Activated CD4-positive, alpha-beta T cell treated with anti-CD3 and anti-CD28 coated beads, Interleukin-2, amount 10 ng/mL, durations not matched to agents 7 days and 5 days (primary cell): ENCODE measurements at places on chromosomes 2 and 18.

DNA sequence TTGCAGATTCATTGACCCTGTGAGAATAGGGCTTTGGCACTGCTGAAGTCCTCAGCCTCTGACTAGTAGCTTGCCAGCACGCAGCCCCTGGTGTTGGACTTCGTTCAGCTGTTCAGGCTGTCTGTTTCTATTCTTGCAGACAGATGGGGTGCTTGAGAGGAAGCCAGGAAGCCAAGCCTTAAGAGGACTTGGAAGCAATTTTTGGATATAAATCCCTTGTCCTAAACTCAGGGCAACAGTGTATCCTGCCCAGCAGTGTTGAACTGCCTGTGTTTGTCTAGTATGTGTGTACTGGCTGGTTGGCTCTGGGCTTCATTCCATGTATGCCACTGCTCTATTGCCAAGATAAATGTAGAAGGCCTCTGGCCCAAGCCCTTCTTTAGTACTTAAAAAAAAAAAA is 108.6 kb downstream of the COMMD1 start:
- no peak for DNase-seq

DNA sequence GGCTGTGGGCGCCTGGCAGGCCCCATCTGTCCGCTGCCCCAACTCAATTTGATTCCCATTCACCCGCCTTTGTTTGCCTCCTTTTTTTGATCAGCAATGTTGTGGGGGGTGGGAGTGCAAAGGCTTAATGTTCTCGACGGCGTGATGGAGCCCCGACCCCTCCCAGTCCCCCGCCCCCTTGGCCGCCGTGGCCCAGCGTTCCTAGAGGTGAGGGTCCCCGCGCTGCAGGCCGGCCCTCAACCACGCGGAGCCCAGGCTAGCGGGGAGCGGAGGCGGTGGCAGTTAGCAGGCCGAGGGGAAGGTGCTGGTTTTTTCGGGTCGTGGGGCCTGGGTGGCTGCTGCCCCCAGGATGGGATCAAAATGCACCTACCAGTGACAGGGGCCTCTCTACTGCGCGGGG is 274.7 kb upstream of the SKOR2 start:
- no peak for DNase-seq

GRCh38 chr18:72336786-72337185 is 207.4 kb downstream of the CBLN2 start:
- no peak for DNase-seq

DNA sequence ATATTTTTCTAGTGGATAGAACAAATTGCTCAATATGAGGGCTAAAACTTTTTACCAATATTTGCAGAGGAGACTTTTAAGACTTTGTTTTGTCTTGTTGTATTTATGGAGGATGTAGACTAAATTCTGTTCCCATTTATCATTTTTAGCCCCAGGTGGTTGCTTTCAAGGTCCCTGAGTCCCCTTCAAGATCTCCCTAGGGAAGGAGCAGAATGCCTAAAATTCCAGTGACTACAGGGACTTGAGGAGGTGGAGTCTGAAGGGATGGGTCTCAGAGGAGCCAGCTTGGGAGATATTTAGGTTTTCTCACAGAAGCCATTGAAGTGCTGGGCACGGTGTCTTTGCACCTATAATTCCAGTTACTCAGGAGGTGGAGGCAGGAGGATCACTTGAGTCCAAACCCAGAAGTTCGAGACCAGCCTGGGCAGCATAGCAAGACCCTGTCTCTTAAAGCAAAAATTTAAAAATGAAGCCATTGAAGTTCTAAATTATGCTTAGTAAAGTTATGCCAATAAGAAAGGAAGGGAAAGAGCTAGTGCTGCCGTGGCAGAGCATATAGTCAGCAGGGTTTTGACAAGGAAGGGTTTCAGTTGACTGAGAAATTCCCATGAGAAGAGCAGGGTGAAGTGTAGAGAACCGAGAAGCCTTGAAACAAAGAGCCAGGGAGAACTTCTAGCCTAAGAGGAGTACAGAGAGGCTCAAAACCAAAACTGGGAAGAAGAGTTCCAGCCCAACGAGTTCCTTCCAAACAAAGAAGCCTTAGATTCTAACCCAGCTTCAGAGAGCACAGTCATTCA is 43.4 kb downstream of the COMMD1 start:
- DNase-seq, result no peak

DNA sequence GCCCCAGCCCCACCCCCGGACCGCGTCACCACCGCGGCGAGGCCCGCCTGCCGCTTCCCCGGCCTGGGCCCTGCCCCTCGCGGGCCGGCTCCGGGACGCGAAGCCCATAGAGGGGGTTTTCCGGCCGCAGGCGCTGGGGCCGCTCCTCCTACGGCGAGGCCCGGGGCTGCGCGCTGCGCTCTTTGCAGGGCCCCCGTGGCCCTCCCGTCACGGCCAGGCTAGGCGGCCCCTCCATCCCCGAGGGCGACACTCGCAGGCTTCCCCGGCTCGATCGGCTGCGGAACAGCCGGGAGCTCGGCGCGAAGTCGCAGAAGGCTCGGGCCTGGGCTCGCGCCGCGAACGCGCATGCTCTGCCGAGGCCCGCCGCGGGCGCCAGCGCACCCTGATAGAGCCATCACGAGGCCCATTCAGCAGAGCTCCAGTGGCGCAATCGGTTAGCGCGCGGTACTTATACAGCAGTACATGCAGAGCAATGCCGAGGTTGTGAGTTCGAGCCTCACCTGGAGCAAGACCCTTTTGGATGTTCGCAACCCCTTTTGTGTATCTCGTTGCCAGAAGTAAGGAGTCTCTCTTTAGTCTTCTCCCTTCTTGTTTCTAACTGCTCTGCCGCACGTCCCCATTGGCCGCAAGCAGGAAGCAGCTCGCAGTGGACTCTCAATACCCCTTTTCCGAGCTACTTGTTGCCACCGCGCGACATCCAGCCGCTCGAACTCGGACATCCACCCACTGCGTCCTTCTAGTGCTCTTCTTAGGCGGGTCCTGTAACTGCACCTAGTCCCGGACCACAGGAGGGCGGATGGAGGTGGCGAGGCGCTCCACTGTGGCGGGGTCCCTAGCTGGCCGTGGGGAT is 18.0 kb upstream of the HAAO start:
- peak; percentile 95 for DNase-seq

- DNase-seq, result no peak
Observed at GRCh38 chr2:12421046-12421445, 295.7 kb upstream of the TRIB2 start.

GRCh38 chr2:106096299-106097037 is 97.6 kb downstream of the UXS1 start:
- peak; percentile 68 for DNase-seq

- DNase-seq, result no peak
Observed at GRCh38 chr2:55877087-55877436, 46.5 kb downstream of the EFEMP1 start.

DNA sequence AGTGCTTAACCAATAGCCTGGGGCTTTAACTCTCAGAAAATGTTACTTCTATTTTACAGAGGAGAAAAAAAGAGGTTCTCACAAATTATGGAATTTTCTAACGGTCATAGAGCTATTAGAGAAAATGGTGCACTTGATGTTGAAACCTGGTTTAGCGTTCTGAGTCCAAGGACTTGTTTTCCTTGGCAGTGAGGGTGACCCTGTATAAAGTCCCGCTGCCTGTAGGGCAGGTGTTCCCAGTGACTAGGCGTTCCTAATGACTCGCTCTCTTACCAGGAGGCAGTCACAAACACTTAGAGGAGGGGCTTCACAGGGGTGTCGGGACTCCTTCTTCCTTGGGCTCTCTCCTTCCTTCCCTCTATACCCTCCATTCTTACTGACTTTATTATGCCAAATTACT is 175.8 kb downstream of the ACTR3 start:
- no peak for DNase-seq

GRCh38 chr2:234629596-234629995 is 132.7 kb upstream of the ARL4C start:
- DNase-seq, result no peak

DNA sequence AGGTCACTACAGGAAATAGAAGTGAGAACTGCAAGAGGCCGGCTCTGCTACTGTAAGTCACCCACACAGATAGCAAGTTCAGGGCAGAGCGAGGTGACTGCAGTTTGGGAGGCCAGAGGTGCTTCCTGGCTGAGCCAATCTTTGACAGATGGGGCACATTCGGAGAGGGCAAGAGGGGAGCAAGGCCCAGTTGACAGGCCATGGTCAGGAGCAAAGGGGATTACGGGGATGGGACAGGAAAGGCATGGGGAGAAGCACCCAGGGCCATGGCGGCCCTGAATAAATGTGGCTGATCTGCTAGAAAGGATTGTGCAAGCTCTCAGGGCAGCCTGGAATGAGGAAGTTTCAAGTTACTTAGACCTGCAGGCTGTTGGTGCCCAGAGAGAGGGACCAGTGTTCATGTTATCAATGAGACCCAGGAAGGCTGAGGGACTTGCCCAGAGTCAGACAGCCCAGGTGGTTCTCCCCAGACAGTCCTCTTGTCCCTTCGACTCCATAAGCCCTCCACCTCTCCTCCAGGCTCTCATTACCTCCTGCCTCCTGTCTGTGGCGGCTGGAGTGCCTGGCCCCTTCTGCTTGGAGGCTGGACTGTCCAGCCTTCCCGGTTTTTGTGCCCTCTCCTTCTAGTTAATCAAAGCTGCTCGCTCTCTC is 123.3 kb downstream of the CTIF start:
- DNase-seq, result no peak

GRCh38 chr2:77028032-77028600 is 494.1 kb downstream of the LRRTM4 start:
- no peak for DNase-seq

DNA sequence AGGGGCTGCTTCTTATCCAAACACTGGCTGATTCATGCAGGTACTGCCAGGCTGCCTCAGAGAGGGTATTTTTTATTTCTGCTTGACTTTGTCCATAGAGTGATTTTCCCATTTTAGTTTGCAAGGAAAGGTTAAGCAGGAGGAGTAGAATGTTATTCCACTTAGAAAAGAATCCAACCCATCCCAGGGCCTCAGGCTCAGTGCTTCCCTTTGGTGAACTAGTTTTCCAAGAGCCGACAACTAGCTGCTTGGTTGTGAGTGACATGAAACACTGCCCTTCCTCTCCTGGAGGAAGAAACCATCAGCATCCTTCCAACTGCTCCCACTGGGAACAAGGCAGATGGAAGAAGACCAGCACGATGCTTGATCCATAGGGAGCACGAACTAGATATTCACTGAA is 58.5 kb downstream of the BCL2 start:
- no peak for DNase-seq

GRCh38 chr2:119126650-119127049 is 31.9 kb downstream of the C1QL2 start:
- peak; percentile 49 for DNase-seq

- no peak for DNase-seq
Observed at GRCh38 chr18:75198036-75198435, 10.9 kb downstream of the PTGR3 start.

- DNase-seq, result no peak
Observed at GRCh38 chr2:75500633-75501032, 60.1 kb downstream of the EVA1A start.

GRCh38 chr2:29920130-29920577 is 1.2 kb downstream of the ALK start:
- DNase-seq, result peak; percentile 59

GRCh38 chr2:47187069-47187468 is 32.0 kb upstream of the STPG4 start:
- DNase-seq, result no peak

DNA sequence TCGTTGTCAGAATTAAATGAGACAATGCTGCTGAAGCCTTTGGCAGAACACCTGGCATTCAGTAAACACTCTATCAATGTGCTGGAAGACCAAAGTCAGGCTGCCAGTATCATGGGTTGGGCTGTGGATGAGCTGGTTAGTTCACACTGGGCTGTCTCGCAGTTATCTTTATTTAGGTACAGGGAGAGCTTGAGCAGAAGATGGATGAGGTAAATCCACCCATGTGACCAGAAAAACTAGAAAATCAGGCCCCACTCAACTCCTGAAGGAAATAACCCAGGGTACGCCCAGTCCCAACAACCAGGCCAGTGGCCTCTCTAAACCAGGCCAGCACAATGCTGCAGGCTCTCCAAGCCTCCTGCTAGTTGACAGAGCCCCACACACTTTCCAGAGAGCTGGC is 330.3 kb downstream of the TNS1 start:
- no peak for DNase-seq

DNA sequence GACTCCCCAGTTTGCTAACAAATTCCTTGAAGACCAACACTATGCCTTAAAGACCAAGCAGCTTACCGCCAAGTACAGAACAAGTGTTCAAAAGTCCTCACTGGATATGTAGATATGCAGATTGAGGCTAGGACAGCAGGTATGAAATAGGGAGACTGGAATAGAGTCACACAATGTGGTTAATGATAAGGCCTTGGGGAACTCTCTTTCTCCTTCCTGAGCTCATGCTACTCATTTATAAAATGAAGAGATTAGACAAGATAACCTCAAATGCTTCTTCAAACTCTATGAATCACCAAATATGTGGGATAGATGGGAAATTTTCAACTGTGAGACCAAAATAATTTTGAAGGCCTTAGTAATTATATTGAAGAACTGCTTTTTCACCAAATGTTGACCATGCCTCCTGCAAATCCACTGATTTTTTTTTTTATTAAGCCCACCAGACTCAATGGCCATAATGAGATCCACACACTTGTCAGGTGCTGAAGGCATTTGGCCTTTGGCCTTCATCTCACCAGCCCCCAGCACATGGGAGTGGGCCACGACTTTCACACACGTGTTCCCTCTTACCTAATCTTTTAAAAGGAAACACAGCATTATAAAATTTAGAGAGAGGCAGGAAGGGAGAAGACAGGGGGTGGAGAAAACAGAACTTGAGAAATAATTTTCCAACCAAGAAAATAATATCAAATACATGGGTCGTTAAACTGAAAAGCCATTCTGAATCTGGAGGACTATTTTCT is 181.5 kb downstream of the EN1 start:
- no peak for DNase-seq

GRCh38 chr2:48699348-48699930 is 56.1 kb downstream of the LHCGR start:
- no peak for DNase-seq

DNA sequence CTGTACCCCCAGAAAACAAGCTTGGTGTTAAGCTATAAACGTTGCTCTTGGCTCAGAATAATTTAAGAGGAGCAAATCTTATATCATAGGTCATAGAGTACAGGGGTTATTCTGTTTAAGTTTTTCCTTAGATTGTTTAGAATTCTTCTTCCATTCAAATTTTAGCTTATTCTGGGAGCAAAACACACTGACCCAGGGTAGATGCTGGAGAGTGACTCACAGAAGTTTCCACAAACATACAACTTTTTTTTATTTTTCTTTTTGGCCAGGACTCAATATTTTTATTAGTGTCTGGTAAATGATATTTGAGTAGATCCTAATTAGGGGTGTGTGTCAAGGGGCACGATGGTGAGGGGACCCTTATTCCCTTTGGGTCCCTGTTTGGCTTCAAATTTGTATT is 71.5 kb upstream of the PSME4 start:
- DNase-seq, result no peak

GRCh38 chr2:60973705-60974104 is 43.8 kb upstream of the PEX13 start:
- no peak for DNase-seq

- peak; percentile 10 for DNase-seq
Observed at GRCh38 chr2:167294776-167295140, 406.5 kb downstream of the XIRP2 start.
